Right renal cortex interstitium (tissue), 3 donors: ENCODE measurements at places on chromosomes 16 and 17. TPM values are rescaled to one million over a fixed set of nuclear protein-coding genes. Genes with fewer than 3 reads are reported as not detected.

DNA sequence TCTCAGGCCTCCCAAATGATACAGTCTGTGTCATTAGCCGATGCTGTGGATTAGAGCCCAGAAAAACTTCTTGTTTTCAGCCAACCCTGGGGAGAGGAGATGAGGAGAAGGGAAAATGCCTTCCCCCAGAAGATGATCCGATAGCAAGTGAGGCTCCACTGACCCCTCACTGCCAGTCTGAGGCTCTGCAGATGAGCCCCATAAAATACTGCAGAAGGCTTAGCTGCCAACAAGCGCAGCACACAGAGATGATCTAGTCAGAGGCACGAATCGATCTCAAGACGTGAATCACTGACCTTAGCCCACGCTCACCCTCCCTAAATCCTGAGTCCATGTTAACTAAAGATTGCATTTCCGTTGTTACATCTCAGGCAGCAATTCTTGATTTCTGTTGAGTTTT, 31.5 kb downstream of the SALL1 start:
- DNase-seq, result no peak

TBC1D28 gene
- not detected for polyA plus RNA-seq

CD300A gene
- 1.1 TPM for polyA plus RNA-seq

GRCh38 chr17:50177476-50177875, 11.7 kb downstream of the SGCA start:
- no peak for DNase-seq

GRCh38 chr17:68248199-68248825, 469 bp downstream of the AMZ2 start:
- DNase-seq, result no peak

DNA sequence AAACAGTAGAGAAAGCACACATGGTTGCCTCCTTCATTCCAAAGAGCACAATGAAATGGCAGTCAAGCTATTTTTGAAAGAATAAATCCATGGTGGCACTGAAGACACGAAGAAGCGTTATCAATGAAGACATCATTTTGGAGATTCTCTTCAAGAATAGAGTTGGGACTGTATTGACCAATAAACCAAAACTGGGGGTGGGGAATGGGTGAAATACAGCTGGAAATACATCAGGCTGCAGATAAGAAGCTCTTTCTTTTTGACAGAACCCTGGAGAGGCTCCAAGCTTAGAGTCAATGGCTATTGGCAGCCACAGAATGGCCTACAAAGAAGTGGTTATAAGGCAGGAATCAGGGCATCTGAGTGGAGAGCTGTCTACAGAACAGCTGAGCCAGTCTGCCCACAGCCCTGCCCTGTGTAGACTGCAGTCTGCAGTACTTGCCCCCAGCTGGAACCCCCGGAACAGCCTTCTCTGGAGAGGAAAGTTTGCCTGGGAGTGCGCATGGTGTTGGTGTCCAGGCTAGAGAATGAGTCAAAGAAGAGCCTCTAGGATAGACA, 100.4 kb downstream of the STX8 start:
- no peak for DNase-seq

STAC2 gene
- 3.7 TPM for polyA plus RNA-seq

DNA sequence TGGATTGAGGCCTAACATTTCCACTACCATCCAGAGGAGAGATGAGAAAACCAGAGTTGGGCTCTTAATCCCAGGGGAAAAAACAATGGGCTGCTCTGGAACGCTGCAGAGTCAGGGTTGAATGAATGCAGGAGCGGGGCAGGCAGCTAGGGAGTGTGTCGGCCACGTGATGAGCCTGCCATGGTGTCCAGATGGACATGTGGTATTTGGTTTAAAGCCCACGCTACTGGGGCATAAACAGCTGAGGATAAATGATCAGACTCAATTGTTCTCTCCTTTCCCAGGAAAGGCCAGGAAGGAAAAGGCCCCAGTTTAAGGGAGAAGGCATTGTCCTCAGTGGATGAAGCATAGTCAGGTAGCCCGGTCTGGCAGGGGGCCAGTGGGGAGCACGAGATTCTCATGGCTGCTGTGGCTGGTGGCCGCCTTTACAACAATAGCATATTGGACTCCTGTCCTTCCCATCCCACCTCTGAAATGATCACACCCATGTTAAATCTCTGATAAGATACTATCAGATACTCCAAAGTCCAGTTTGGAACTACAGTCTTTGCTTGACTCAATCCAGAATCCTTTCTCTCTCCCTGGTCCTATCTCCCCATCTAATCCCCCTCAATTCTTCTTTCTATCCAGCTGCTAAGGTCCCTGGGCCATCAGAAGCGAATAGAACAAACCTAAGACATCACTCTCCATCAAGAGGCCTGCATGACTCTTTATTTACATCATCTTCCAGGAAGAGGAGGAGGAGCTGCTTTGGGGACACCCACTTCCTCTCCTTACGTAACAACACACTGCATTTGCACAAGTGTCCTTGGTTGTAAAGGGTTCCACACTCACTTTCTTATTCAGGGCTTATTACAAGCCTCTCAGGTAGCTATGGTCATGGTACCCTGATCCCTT, 20.4 kb downstream of the CA4 start:
- DNase-seq, result no peak

KCNH4 gene
- not detected for polyA plus RNA-seq
